T-helper 17 cell (primary cell): ENCODE measurements at places on chromosomes 2 and 18.

DNA sequence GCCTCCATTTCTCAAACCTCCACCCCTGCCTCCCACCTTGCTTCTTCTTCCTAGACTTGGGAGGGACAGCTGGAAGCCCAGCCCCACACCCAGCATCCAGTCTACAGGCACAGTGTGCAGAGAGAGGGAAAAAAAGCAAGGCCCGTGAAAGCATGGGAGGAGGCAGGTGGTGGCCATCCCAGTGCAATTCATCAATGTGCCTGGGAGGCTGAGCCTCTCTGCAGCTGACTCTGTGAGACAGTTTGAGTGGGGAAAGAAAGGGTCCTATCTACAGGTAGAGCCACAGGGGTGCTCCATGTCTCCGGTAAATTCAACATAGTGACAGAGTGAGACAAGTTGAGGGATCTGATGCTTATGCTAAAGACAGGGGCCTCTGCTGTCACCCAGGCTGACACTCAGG, 340.6 kb downstream of the DYSF start:
- DNase-seq, result no peak

GRCh38 chr18:74040459-74041332, 106.9 kb downstream of the FBXO15 start:
- DNase-seq, result peak; percentile 13

DNA sequence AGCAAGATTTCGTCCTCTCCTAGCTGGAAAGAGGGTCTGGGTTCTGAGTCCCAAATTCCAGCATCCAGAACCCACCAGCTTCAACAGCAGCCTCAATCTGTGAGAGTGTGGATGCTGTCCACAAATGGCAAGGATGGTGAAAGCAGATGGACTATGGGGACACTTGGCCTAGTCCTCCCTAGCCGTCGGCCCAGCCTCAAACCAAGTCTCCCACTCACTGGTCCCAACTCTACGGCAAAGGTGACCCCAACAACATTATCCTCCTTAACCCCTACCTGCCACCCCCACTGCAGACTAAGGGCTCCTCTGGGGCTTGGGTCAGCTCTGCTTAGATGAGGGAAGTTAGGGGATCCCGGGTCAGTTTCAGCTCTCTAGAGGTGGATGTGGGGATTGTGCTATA, 57.3 kb downstream of the TNS1 start:
- DNase-seq, result no peak

DNA sequence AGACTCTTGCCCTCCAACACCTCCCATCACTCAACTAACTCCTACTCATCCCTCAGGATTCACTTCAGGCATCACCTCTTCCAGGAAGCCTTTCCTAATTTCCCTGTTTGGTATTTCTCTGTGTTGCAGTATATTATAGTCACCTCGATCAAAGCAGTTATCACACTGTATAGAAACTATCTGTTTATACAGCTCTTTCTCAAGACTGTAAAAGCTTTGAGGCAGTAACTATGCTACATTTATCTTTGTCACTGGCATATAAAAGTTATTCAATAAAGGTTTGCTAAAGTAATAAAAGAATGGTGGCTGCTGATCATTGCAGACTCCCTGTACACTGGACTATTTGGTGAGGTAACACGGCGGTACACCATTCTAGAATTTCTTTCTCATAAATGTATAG, 284.9 kb downstream of the PAX3 start:
- DNase-seq, result no peak

- no peak for DNase-seq
Observed at GRCh38 chr2:100959225-100959880, 42.7 kb upstream of the RPL31 start.

DNA sequence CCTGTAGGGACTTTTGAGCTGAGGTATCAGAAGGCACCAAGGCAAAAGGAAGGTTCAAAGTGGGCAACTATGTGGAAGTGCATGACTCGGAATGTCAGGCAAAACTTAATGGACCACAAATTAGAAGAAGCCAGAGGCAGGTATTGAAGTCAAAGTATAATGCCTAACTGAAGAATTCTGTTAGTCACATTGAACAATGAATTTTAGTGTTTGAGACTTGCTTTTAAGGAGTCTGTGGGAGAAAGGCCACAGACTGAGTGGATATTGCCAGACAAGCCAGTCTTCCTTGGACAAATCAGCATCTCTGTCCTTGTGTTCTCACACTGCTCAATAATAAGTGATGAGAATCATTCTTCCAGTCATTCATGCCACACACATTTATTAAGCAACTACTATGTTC, 498.9 kb downstream of the STK39 start:
- DNase-seq, result no peak

DNA sequence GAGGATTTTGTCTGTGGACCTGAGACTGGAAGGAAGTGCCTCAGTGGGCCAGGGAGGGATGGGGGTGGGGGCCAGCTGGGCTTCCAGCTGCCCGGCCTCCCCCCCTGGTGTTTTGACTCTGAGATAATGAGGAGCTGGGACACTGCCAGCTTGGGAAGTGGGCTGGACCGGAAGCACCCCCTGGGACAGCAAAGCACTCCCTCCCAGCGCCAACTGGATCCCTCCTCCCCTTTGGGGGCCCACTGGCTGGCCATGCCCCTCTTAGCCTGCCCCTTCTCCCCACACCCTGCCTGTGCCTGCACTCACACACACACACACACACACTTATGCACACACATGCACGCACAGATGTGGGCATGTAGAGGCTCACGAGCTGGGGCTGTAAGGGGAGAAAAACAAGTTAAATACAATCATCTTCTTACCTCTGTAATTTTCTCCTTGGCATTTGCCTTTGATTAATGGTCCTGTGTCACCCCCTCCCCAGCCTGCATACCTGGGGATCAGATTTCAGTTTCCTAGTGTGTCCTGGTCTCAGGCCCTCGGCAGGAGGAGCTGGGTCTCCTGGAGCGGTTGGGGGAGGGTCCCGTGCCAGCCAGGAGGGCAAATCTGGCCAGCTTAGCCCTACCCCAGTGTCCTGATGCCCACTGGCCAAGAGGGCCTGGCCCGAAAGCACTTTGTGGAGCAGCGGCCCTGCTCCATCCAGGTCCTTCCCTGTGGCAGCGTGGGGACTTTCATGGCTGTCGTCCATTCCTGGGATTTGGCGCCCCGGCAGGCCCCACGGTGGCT, 3.6 kb downstream of the ITM2C start:
- no peak for DNase-seq

DNA sequence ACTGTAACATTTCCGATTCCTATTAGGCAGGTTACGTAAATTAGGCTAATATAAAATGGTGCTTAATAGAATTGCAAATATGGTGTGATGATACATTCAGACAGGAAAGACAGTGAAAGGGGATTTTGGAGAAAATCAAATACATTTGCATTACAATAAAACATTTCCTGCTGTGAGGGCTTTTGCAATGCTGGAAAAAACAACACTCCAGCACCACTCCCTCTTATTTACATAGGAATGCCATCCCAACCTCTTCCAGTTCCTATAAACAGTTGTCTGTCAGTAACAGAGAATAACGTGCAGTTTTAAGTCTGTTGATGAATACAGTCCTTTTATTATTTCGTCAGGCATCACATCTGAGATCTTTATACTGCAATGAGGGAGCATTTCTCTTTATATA, 298.8 kb upstream of the FANCL start:
- DNase-seq, result no peak

GRCh38 chr2:179952658-179953057, 54.4 kb downstream of the CWC22 start:
- no peak for DNase-seq

DNA sequence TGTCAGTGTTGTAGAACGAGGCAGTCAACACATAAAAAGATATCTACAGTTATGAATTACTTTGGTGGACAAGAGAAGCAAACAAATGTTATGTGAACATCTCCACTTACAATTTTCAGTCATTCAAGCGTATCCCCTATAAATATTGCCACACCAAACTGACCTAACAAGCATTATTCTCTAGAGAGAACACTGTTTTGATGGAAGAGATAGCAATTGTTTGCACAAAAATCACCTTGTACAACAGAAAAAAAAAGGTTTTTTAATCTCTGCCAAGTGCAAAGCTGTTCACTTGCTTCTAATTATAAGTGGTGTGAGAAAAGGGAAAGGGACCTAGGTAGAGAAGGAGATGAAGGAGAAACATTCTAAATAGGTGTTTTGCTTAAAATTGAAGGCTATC, 33.8 kb downstream of the PID1 start:
- DNase-seq, result no peak

GRCh38 chr18:10354241-10354811, 100.1 kb upstream of the APCDD1 start:
- no peak for DNase-seq

DNA sequence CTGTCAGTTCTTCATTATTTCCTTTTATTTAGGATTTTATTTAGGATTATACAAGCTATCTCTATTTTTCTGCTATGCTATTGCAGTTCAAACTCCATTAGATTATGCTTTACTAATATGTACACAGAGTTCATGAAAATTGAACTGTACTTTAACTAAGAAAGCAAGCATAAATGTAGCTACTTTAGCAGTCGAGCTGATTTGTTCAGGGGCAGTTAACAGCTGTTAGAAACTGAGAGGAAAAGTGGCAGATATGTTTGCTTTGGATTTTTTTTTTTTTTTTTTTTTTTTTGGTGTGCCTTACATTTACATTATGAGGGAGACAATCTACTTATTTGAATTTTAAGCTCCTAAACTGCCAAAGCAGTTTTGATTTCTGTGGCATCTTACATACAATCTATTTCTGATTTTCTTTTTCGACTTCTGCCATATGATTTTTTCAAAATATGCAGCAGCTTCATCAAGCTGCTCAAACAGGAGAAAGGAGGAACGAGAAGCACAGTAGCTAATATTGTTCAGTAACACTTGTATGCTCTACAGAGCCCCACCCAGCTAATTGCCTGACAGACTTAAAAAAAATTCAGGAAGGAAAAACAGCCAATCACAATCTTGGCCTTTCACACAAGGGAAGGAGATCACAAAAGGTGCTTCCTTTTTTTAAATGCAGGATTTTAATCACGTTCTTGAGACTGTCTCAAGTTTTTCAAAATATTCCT, 233.4 kb upstream of the SIX3 start:
- no peak for DNase-seq

DNA sequence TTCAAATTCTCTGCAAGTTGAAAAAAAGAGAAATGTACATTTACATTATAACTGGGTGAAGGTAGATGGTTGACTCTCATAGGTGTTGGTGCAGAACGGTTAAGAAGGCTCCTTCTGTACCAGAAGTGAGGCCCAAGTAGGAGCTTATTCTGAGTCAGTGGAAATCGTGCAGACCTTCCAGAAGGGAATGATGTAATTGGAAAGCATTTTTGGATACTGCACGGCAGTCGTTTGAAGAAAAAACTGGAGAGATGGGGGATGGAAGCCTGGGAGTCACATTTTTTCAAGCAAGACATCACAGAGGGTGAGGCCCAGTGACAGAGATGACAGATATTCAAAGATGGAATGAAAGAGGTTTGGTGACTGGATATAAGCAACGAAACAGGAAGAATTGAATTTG, 39.4 kb downstream of the HRH4 start:
- no peak for DNase-seq

DNA sequence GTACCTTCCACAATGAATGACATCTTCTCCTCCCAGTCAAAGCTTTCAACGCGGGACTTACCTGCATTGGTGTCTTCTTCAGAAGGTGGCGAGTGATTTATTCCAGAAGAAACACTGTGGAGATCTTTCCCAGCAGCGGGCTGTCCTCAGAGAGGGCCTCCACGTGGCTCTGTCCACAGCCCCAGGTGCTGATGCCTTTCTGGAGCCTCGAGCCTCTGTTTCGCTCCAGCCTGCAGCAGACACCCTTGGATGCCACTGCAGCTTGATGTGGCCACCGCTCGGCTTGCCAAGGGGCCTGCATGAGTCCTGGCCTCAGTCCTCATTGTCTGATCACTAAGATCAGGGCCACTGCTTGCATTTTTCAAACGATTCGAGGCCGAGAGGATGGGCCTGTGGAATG, 46.6 kb upstream of the GALR1 start:
- DNase-seq, result no peak

DNA sequence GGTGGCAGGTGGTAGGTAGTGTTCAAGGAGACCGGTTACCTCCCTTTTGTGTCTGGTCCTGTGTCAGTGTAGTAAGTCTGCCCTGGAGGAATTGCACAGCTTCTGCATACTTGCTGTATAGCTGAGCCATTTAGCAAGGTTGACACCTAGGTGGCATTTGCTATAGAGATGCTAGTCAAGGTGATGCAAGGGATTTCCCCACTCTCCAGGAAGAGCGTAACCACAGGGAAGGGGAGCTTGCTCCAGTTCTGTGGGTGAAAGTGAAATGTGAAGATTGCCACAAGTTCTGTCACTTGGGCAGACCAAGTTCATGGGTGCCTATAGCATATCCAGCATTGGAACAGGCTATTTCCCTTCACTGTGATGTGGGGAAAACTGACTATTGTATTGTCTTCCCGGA, 28.1 kb downstream of the NAT8 start:
- DNase-seq, result no peak

DNA sequence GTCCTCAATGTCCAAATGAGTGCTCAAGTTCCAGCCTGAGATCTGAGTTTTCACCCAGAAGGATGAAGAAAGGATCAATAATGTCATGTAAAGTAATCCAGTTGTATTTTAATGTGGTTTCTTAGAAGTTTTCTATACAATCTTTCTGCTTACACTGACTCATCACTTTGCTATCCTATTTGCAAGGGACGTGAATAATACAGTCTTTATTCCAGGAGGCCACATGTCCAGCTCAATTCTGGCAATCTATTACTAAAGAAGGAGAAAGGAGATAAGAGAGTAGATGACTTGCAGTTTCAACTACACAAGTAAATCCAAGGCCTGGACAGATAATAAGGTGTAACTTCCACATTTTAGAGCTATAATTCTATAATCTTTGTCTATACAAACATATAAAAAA, 601.1 kb upstream of the SETBP1 start:
- DNase-seq, result no peak

DNA sequence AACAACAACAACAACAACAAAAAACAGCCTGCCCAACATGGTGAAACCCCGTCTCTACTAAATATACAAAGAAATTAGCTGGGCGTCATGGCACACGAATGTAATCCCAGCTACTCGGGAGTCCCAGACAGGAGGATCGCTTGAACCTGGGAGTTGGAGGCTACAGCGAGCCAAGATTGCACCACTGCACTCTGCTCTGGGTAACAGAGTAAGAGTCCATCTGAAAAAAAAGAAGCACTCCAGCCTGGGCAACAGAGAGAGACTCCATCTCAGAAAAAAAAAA, 344.1 kb upstream of the PLGLB2 start:
- DNase-seq, result no peak

DNA sequence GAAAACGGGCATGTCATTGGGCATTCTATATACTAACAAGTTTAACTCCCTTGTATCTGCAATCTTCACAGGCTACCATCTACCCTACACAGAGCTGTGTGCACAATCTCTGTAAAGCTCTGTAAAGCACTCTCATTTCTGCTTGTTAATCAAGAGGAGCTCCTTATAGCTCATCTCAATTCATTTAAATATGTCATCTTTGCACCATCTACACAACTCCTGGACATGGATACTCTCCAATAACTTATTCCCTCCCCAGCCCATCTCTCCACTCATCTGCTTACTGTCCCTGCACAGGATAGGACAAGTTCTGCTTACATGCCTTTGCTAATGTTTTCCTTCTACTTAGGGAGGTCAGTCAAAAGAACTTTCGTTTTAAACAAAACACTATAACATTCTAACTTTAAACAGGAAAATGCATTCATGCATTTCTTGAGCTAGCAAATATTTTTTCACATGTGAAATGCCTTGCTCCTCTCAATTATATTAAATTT, 61.4 kb downstream of the DPP4 start:
- no peak for DNase-seq

- DNase-seq, result no peak
Observed at GRCh38 chr18:72181241-72181764, 362.8 kb downstream of the CBLN2 start.

- no peak for DNase-seq
Observed at GRCh38 chr2:121092095-121092494, 192.9 kb downstream of the TFCP2L1 start.

GRCh38 chr2:155377266-155377680, 678.8 kb downstream of the KCNJ3 start:
- no peak for DNase-seq
